ENCODE measurements at places on chromosomes 6 and 20.

- DNase-seq, result peak; percentile 94
Measured at GRCh38 chr6:35731414-35731735, 5.5 kb upstream of the ARMC12 start.

GRCh38 chr6:35562060-35562459 lies 49.4 kb upstream of the TULP1 start:
- no peak for DNase-seq

GRCh38 chr6:154473324-154473723 lies 37.2 kb downstream of the CNKSR3 start:
- no peak for DNase-seq

GRCh38 chr6:167398214-167399050 lies 73.5 kb downstream of the TTLL2 start:
- DNase-seq, result no peak

- DNase-seq, result no peak
Measured at GRCh38 chr6:136471372-136471771, 78.8 kb downstream of the MAP7 start.

DNA sequence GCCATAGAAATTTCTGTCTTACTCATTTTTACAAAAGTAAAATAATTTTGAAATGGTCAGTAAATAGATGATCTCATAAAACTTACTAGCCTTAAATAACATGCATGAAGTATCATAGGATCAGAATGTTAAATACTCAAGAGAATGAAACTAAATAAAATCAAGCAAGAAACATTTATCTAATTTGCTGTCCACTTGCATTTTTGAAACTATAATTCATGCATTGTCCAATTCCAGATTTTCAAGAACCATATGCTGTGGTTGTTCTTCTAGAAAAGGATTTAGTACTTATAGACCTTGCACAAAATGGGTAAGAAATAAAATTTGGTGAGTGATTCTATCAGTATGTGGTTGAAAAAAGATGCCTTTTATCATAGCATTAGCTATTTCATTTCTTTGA lies 107.0 kb downstream of the STXBP5 start:
- no peak for DNase-seq

- DNase-seq, result no peak
Measured at GRCh38 chr6:107698146-107698545, 126.0 kb downstream of the SCML4 start.

Data from hematopoietic multipotent progenitor cell treated with erythropoietin and hydrocortisone succinate and interleukin-3 and kit ligand, for 8 days (in vitro differentiated cells).